ENCODE measurements at places on chromosomes 6 and 20. TPM values are rescaled to one million over a fixed set of nuclear protein-coding genes. Genes with fewer than 3 reads are reported as not detected.

GPR6 gene
- total RNA-seq, result not detected

RIN2 gene
- 25.0 TPM for total RNA-seq

WDR46 gene
- 80.6 TPM for total RNA-seq

TGM3 gene
- total RNA-seq, result not detected

VSTM2L gene
- 16.0 TPM for total RNA-seq

GSTA3 gene
- not detected for total RNA-seq

TMEM244 gene
- not detected for total RNA-seq

RNGTT gene
- 21.2 TPM for total RNA-seq

HTR1B gene
- 14.0 TPM for total RNA-seq

ATG5 gene
- 51.4 TPM for total RNA-seq

HLA-DPB1 gene
- total RNA-seq, result 0.64 TPM

DOK5 gene
- 0.18 TPM for total RNA-seq

MOXD1 gene
- total RNA-seq, result 0.21 TPM

B3GAT2 gene
- total RNA-seq, result 0.05 TPM

TREM1 gene
- not detected for total RNA-seq

TMC2 gene
- total RNA-seq, result not detected

PRR18 gene
- 0.23 TPM for total RNA-seq

GRM1 gene
- total RNA-seq, result not detected

RSPH4A gene
- total RNA-seq, result 0.44 TPM

MYCT1 gene
- not detected for total RNA-seq

F13A1 gene
- 0.26 TPM for total RNA-seq

VARS2 gene
- 42.7 TPM for total RNA-seq

LAMP5 gene
- not detected for total RNA-seq

SYNDIG1 gene
- not detected for total RNA-seq

LRFN2 gene
- 0.05 TPM for total RNA-seq

THEMIS gene
- total RNA-seq, result 0.05 TPM

Measured in Panc1 (cell line).